ENCODE measurements at places on chromosomes 3 and 15.

- DNase-seq = no peak
These were observed 904.2 kb downstream of the ROBO1 start for GRCh38 chr3:78863306-78864203.

DNA sequence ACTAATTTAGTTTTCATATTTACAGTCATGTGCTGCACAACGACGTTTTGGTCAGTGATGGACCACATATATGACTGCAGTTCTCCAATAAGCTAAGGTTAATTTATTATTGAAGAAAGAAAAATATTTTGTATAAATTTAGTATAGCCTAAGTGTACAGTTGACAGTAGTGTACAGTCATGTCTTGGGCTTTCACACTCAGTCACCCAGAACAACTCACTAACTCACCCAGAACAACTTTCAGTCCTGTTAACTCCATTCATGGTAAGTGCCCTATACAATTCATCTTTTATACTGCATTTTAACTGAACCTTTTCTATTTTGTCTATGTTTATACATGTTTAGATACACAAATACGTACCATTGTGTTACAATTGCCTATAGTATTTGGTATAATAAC is 3.8 kb upstream of the GABRR3 start:
- no peak for DNase-seq

DNA sequence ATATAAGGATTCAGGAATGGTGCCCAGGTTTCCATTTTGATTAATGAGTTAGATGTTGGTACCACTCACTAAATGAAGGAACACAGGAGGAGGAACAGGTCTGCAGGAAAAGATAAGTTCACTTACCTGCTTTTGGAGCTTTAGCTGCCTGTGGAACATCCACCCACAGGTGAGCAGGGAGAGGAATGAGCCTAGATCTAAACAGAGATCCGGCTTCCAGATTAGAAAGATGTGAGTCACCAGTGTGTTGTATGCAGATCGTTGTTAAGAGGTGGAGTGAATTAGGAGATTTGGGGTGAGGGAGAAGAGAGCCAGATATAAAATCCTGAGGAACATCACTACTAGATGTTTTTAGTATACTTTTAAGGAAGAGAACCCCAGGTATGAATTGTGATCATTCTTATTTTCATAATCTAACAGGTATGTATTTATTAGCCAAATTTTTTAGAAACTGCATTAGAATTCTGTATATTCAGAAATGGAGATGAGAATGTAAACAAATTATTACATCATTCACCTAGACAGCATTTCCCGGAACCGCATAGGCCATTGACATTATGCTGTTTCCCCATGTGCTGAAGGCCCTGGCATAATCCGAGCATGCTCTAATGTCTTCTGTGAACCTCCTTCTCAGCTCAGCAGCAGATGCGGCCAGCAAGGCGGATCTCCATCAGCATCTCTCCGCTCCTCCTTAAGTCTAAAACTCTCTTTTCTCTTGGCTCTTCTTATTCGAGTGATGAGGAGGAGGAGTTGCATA is 118.2 kb downstream of the KLHL25 start:
- DNase-seq = no peak

- no peak for DNase-seq
These were observed 121.6 kb downstream of the OPA1 start for GRCh38 chr3:193714523-193715137.

GRCh38 chr3:57896031-57896430 is 112.2 kb upstream of the FLNB start:
- no peak for DNase-seq

DNA sequence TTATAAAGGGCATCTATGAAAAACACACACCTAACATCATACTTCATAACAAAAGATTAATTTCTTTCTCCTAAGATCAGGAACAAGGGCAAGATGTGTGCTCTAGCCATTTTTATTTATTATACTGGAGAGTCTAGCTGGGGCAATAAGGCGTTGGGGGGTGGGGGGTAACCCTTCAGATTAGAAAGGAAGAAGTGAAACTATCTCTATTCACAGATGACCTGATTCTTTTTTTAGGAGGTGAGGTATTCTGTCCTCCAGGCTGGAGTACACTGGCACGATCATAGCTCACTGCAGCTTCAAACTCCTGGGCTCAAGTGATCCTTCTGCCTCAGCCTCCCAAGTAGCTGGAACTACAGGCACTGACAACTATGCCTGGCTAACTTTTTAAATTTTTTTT is 89.5 kb upstream of the MANF start:
- no peak for DNase-seq

GRCh38 chr3:106826791-106827311 is 550.4 kb upstream of the CCDC54 start:
- no peak for DNase-seq

Measured in BJ (cell line).